ENCODE measurements at places on chromosomes 2 and 18.

DNA sequence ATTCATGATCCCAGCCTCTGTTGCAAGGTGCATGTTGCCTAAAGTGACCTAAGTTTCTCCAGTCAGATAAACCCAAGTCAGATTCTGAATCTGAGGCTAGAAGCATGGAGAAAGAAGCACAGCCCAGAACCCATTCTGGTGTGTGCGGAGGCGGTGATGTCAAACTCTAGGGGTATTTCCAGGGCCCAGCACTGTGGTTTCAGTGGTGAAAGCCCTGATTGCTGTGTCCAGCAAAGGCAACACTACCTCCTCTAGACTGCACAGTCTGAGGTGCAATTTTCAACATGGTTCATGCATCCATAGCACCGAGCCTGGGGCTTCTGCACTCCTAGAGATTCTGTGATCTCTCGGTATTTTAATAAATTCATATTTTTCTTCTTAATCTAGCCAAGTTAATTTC is 264.8 kb upstream of the KLHL29 start:
- no peak for DNase-seq

GRCh38 chr2:129205766-129206165 is 773.7 kb upstream of the RAB6C start:
- no peak for DNase-seq

DNA sequence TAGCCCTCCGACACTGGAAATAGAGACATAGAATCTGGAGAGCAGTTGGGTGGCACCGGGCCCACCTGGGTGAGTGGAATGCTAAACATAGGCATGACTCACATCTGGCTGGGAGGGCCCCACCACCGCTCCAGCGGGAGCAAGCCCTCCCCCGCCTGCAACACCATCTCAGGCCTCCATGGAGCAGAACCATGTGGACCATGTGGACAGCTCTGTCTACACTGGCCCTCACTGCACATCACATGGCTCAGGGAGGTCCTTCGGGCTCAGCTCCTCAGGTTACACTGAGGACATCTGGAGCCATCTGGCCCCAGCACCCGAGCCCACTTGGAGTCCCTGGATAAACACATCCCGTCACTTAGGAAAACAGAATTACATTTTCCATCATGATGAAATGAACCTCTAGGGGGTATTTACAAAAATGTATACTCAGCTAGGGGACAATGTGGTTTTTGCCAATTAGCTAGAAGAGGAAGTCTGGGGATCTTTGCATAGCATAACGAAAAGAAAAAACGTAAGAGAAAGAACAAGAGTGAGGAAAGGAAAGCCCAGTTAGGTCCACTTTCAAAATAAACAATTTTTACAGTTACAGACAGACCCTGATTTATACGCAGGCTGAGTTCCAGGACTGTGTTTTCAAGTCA is 30.7 kb upstream of the MLPH start:
- no peak for DNase-seq

GRCh38 chr2:121372721-121373353 is 87.8 kb upstream of the TFCP2L1 start:
- DNase-seq = peak; percentile 31

DNA sequence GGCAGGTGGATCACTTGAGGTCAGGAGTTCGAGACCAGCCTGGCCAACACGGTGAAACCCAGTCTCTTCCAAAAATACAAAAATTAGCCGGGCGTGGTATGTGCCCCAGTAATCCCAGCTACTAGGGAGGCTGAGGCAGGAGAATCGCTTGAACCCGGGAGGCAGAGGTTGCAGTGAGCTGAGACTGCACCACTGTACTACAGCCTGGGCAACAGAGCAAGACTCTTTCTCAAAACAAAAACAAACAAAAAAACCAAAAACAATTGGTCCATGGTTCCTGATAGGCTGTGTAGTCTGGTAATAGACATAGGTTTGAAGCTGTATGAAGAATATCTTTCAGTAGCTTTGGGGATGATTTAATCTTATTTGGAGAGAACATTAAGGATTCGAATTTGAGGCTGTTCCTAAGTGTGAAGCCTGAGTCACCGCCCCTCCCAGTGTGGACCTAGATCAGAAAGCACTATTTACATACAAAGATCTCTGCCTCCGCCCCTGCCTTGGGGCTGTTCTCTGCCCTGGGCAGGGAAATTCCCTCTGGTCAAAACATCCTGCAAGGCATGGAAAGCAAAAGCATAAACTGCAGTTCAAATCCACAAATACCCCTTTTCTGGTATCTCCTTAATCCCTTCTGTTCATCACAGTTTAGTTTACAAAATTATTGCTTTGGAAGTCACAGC is 52.8 kb upstream of the PMAIP1 start:
- DNase-seq = no peak
